ENCODE measurements at places on chromosomes 13 and 19.

GRCh38 chr19:45443462-45444317 lies 20.0 kb upstream of the ERCC1 start:
- DNase-seq, result peak; percentile 34

DNA sequence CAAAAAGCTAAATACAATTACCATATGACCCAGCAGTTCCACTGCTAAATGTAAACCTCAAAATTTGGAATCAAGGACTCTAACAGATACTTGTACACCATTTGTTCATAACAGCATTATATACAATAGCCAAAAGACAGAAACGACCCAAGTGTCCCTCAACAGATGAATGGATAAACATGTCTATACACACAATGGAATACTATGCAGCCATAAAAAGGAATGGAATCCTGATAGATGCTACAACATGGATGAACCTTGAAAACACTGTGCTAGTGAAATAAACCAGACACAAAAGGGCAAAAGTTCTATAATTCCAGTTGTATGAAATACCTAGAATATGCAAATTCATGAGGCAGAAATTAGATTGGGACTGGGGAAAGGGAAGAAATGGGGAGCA lies 12.2 kb downstream of the NEK3 start:
- no peak for DNase-seq

DNA sequence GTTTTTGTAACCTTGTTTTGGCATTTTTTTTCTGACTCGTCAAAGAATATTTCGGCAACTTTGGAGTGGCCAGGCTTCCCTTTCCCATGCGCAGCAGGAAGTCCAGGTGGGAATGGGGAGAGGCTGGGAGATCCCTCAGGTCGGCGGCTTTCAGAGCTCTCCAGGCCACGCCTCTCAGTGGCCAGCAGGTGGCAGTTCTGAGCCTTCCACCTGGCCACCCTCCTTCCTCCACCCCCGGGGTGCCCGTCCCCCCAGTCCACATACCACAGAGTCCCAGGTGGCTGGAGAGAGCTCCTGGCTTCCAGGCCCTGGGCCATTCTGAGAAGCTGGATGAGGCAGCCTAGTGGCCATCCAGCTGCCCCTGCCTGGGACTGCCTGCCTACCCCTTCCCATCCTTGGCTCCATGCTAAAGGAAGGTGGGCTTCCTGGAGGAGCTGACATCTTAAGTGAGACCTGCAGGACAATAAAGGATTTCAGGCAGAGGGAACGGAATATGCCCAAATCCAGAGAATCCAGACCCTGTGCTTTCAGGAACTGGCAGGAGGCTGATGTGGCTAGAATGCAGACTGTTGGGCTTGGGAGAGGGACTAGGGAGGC lies 46.3 kb downstream of the CCNE1 start:
- DNase-seq, result no peak

DNA sequence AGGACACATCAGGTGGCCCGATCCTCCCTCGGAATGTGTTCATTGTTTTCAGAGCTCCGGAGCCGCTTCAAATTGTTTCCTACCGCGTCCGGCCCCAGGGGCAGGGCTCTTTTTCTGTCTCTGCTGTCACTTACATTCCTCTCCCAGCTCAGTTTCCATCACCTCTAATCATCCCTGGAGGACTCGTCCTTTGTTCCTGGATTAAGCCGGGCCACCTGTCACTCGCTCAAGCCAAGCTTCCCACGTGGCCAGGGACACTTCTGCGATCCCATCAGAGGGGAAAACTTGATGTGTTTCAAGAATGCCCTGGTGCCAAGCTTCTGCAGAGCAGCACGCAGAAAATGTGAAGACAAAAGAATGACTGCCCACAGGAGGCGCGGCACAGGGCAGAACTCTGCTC lies 13.5 kb downstream of the IL17D start:
- DNase-seq, result no peak

GRCh38 chr13:29771247-29771646 lies 79.2 kb downstream of the UBL3 start:
- no peak for DNase-seq

DNA sequence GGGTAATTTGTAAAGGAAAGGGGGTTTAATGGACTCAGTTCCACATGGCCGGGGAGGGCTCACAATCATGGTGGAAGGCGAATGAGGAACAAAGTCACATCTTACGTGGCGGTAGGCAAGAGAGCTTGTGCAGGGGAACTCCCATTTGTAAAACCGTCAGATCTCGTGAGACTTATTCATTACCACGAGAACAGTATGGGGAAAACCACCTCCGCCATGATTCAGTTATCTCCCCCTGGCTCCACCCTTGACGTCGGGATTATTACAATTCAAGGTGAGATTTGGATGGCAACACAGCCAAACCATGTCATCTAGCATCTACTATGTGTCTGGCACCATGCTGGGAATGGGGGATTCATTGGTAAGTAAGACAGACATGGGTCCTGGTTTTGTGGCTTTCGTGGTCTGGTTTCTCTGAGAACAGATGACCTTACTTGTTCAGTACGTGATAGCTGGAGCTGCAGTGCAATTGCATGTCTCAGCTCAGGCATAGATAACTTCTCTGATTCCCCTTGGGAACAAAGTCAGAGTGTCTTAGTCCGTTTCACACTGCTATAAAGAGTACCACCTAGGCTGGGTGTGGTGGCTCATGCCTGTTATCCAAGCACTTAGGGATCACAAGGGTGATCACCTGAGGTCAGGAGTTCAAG lies 8.3 kb downstream of the ZNF554 start:
- DNase-seq, result no peak

GRCh38 chr13:100059827-100060226 lies 29.1 kb upstream of the PCCA start:
- no peak for DNase-seq

- DNase-seq, result no peak
These were observed 167.1 kb downstream of the LMO7 start for GRCh38 chr13:75803164-75803611.

- DNase-seq, result peak; percentile 32
These were observed 8.0 kb downstream of the CCDC194 start for GRCh38 chr19:17385878-17386611.

GRCh38 chr13:91533354-91533753 lies 134.9 kb downstream of the GPC5 start:
- no peak for DNase-seq

DNA sequence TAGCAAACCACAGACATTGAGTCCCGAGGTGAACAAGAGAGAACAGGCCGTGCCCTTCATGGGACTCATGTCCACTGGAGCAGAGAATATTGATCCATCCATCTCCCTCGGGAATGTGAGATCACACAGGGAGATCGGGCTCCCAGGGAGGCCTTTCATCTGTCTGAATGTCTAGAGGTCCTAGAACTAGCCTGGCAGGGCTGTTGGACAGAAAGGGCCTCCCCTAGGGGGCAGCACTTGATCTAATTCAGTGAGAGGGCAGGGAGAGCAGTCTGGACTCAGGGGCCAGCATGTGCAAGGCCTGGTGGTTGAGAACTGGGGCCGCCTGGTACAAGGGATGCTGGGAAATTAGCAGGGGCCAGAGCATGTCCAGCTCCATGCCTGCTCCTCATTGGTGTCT lies 4.3 kb downstream of the RUVBL2 start:
- DNase-seq, result no peak

GRCh38 chr13:23985060-23985459 lies 87.8 kb upstream of the C1QTNF9B start:
- no peak for DNase-seq

GRCh38 chr19:18415178-18415867 lies 3.9 kb upstream of the SSBP4 start:
- DNase-seq, result no peak

DNA sequence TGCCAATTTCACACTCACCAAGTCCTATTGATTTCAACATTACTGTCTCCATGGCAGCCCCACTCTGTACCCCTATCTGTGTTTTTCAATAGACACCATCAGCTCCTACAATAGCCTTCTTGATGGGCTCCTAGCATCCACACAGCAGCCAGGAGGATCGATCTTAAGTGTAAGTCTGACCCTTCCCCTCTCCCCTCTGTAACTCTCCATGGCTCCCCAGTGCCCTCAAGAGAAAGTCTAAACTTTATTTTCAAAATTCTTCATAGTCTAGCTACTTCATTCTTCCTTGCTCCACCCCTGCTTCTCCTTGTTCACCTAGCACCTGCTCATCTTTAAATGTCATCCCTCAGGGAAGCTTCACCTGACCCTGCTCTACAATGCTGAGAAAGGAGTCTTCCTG lies 30.0 kb upstream of the ZNRF4 start:
- DNase-seq, result no peak

DNA sequence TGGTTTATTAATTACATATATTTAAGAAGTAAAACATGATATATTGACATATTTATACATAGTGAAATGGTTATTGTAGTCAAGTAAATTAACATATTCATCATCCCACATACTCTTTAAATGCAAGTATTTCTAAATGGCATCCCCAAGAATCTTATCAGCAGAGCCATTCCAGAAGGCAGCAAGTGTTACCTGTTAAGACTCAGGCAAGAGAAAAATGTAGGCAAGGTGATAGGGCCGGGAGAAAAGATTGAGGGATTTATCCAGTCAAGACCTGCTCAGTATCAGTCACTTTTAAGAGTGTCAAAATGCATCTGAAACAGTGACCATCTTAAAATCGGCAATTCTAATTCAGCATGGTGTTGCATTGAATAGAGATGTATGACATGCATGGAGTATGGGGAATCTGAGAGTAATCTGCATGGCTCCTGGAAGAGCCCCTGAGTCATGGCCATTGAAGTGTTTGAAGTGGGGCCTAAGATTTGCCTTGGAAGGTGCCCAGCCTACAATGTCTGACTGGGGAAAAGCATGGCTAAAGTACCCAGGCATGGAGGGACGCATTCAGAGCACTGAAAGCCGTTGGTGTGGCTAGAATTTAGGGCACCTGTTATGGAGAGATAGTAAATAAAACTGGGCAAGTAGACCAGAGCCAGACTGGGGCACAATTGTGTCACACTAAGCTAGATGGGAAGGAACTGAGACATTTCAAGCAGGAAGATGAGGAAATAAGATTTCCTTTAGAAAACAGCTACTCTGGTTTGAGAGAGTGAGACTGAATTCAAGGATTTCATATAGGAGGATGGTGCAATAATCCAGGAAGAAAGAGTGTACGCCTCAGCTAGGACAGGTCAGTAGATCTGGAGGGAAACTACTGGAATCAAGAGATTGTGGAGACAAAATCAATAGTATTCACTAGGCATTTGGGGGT lies 25.0 kb upstream of the C1QTNF9B start:
- no peak for DNase-seq

- no peak for DNase-seq
These were observed 171.5 kb downstream of the DLEU7 start for GRCh38 chr13:50672025-50672424.

DNA sequence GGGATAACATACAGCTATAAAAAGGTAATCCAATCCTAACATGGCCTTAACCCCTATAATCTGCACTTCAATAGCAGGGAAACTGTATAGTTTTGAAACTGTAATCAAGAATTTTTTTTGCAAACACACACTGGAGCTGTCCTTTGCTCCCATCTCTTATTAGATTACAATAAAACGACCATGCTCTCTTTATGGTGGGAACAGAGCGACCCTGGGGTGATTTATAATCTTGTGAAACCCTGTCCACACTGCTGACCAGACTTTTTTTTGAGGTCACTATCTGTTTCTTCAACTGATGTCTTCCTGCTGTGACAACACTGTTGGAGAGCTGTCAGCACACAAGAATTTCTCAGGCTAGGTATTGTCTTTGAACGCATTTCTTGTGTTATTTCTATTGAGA lies 35.3 kb downstream of the DACH1 start:
- no peak for DNase-seq

- no peak for DNase-seq
These were observed 2.0 kb downstream of the CAPN12 start for GRCh38 chr19:38742296-38742695.

- no peak for DNase-seq
These were observed 137.0 kb upstream of the PRR20A start for GRCh38 chr13:57003682-57004081.

DNA sequence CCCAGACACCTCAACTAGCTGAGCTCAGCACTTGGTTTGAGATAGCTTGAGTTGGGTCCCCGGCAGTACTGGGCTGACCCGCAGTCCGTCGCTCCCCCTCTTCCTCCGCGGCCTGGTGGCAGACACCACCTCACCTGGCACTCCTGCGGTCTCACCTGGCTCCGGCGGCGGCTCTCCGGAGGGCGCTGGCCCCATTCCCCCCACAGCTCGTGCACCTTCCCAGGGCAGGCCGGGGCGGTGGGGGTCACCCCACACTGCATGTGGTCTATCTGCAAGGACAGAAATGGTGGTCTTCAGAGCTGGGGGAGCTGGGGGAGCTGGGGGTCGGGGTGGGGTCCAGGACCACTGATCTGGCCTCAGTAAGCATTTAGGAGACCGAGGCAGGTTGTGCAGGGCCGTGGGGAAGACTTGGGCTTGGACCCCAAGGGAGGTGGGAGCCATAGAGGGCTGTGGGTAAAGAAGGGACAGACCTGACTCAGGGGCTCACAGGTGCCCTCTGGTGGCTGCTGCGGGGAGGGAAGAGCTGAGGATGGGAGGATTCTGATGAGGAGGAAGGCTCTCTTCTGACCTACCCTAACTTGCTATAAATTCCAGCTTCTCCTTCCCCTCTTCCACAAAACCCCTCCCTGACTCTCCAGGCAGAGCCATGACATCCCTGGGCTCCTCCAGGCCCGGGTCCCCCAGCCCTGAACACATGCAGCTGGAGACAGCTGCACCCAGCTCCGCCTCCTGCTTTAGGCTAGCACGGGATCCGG lies 6.7 kb upstream of the PLIN4 start:
- DNase-seq, result peak; percentile 37

DNA sequence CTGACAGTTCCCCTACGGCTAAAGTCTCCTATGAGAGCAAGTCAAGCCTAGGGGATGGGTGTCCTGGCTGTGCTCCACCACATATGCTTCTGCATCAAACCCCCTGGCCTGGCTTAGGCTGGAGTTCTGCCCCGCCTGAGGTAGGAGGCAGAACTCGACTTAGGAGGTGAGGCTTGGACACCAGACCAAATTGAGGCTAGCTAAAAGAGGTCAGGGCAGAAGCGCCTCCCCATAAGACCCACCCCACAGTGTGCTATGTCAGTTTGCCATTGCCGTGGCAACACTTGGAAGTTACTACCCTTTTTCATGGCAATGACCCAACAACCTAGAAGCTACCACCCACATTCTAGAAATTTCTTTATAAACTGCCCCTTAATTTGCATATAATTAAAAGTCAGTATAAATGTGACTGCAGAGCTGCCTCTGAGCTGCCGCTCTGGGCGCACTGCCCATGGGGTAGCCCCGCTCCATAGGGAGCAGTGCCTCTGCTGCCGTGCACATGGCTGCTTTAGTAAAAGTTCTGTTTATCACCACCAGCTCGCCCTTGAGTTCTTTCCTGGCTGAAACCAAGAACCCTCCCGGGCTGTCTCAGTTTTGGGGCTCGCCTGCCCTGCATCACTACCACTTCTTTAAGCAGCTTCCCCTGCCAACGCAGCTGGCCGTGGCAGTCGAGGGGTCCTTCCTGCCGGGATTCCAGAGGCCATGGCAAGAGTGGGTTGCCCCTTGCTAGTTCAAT lies 20.2 kb downstream of the AP1M1 start:
- DNase-seq, result no peak

DNA sequence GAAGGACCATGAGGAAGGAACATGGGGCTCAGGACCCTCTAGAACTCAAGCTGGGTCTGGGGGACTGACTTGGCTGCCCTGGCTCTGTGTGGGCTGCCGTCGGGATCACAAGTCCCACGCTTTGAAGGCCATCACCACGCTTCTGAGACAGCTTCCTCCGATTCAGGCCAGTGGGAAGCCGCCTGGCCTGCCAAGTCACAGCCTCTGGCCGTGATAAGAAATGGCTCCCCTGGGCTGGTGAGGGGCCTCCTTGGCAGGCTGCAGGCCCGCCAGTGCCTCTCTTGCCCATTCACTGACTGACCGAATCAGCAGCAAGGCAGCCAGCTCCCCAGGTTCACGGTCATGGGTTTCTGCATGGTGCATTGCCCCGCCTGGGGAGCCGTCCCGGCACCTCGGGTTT lies 48.8 kb downstream of the COMP start:
- DNase-seq, result no peak

Measured in stimulated activated CD8-positive, alpha-beta memory T cell treated with anti-CD3 and anti-CD28 coated beads, Interleukin-2, amount 100 ng/mL, for 1 hour (primary cell).